ENCODE measurements at places on chromosomes 12 and 14.

- DNase-seq = no peak
These were observed 46.1 kb upstream of the FRMD6 start for GRCh38 chr14:51605575-51605974.

GRCh38 chr12:59173695-59174094 is 253.4 kb upstream of the LRIG3 start:
- DNase-seq = no peak

DNA sequence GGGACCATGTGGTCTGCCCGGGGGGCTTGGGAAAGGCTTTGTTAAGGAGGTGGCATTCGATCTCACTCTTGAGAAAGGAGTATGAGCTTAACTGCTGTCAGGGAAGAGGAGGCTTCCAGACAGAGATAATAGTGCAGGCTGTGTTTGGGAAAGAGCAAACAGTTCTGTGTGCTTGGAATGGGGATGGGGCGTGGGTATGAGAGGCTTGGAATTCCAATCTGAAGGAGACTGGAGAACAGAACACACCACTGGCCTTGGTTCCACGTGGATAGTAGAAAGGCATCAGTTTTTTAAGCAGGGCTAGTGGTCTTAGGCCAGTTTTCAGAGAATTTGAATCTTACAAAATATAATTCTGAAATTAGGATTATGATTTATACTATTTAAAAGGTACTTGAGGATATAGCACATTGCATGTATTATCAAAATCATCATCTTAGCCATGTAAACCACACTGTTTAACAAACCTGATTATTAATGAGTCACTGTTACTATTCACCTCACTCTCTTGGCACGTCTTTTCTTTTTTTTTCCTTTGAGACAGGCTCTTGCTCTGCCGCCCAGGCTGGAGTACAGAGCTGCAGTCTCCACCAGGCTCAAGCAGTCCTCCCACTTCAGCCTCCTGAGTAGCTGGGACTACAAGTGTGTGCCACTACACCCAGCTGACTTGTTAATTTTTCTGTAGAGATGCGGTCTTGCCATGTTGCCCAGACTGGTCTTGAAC is 38.5 kb upstream of the KCNK13 start:
- no peak for DNase-seq

DNA sequence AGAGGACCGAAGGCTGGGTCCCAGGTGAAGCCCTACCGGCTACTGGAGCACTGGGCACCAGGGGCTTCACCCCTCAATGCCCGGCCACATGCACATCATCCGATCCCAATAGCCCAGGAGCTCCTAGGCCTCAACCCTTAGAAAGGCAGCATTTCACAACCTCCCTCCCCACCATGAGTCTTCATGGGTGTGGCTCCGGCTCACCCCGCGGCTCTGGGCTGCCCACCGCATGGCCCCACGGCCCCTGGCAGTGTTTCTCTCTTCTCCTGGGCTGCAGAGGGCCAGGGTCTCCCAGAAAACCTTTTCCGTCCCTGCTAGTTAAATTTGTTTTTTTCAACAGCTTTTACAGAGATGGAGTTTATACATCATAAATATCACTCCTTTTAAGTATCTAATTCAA is 28.6 kb upstream of the DLK1 start:
- DNase-seq = no peak

- no peak for DNase-seq
These were observed 42.2 kb upstream of the SLC6A13 start for GRCh38 chr12:304805-305204.

DNA sequence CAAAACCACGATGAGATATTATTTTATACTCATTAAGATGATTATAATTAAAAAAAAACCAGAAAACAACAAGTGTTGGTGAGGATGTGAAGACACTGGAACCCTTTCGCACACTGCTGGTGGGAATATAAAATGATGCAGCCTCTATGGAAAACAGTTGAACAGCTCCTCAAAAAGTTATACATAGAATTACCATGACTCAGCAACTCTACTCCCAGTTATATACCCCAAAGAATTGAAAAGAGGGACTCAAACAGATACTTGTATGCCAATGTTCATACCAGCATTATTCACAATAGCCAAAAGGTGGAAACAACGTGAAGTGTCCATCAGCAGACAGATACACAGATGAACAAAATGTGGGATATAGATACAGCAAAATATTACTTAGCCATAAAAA is 53.1 kb downstream of the TAOK3 start:
- DNase-seq = no peak

- no peak for DNase-seq
These were observed 72.1 kb downstream of the ARID2 start for GRCh38 chr12:45801625-45802024.
